HT-29 (cell line): ENCODE measurements at places on chromosomes 7 and 10. TPM values are rescaled to one million over a fixed set of nuclear protein-coding genes. Genes with fewer than 3 reads are reported as not detected.

DNA sequence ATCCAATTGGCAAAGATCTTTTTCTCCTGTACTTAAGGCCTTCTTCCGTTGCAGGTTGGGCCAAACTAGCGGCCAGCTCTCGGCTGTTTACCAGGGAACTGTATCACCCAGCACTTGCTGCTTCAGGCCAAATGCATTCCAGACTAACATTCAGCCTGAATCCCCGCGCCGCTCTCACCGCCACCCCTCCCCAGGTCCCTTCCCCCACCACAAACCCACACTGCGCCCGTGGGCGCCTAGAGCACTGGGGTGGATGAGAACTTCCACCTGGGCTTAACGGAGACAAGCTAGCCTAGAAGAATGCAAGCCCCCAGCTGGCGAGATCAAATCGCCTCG, 676 bp downstream of the TCAF1 start:
- no peak for DNase-seq

GRCh38 chr10:75910032-75910431, 478.6 kb downstream of the LRMDA start:
- peak; percentile 10 for DNase-seq

- no peak for DNase-seq
These were observed 151.2 kb upstream of the PCBD1 start for GRCh38 chr10:71039551-71039950.

DNA sequence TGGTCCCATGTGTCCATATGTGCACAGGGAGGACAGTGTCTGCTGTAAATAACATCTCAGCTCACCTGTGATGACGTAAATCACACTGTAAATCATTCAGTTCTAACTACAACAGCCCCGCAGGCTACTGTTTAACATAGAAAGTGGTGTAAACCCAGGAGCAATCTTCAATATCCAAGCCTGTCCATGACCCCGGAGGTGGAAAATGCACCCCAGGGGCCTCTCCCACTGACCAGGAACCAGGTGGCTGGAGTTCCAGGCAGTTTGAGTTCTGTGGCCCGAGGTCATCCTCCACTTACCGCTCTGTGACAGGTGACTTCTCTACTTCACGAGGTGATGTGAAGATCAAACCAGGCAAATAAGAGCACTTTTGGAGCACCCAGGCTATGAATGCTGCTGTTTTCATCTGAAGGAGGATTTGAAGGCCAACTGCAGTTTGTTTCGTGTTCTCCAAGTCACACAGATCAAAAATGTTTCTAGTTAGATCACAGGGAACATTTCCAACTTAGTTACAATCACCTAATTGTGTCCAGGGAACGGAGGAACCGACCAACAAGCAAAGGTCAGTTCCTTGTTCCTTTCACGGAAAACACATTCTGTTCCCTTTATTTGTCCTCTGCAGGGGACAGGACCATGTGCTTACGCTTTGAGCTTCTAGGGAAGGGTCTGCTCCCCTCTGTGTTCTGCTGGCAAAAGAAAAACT, 131.8 kb downstream of the WDR37 start:
- DNase-seq, result no peak

GRCh38 chr7:4604456-4604940, 77.6 kb upstream of the FOXK1 start:
- no peak for DNase-seq

- no peak for DNase-seq
These were observed 99.4 kb upstream of the TMEM106B start for GRCh38 chr7:12111422-12112405.

GRCh38 chr7:134882481-134882880, 103.0 kb downstream of the CALD1 start:
- DNase-seq, result no peak

- no peak for DNase-seq
These were observed 4.9 kb upstream of the CLDN3 start for GRCh38 chr7:73774923-73775322.

FKBP6 gene
- total RNA-seq, result not detected in 2 replicates

SKIDA1 gene
- total RNA-seq, result not detected in 2 replicates

PLEKHS1 gene
- total RNA-seq, result 0.55 TPM in 1 of 2 replicates, not detected in the other
